ENCODE measurements at places on chromosomes 16 and 17.

- DNase-seq, result no peak
Observed at GRCh38 chr16:60907645-60908044, 1128.6 kb downstream of the CDH8 start.

- DNase-seq, result no peak
Observed at GRCh38 chr17:73132085-73132492, 32.7 kb upstream of the SSTR2 start.

DNA sequence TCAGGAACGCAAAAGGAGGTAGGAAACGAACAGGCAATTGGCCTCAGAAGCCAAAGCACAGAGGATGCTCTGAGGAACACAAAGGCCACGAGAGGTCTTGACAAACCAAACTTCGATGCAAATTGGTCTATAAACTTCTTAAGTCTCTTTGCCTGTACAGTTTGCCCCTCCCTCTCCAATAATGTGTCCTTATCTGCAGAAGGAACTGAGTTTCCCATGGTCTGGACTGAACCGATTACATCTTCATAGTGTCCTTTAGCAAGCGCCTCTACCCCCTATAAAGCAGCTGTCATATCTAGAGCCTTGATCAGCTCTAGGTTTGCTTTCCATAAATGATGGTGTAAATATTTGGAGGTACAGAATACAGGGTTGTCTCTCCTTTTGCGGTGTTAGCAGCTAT is 3.1 kb upstream of the CDRT4 start:
- DNase-seq, result no peak

DNA sequence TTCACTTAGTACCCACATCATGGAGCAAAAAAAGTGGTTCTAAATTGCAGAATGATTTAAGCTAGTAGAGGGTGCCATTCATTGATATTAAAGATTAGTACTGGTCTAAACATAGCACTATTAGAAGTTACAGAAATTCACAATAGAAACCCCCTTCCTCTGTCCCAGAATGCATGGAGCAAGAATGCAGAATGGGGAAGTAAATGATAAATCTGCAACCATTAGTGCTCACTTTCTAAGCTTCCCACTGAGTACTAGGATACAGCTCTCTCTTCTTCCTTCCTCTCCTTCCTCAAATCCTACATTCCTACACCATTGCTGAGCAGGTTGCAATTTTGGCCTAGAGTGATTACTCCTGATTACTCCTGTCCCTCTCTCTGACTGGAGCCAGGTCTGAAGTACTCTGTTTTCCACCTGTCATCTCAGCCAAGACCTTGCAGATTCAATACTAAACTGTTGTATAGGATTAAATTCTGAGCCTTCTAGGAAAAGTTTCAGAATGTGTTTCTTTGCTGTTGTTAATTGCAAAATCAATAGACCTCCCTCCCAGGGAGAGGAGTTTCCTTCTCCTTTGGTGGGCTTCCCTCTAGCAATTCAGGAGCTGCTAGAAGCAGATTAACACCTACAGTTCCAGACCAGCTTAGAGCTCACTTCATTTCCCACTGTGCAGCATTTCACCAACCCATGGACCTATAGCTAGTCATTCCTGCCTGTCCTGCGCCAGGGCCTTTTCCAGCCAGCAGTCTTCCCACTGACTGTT is 165.5 kb upstream of the TBX2 start:
- DNase-seq, result no peak

- DNase-seq, result no peak
Observed at GRCh38 chr17:51442088-51442865, 181.9 kb downstream of the UTP18 start.

Data from activated CD8-positive, alpha-beta memory T cell treated with anti-CD3 and anti-CD28 coated beads, Interleukin-2, amount 50 U/mL, for 48 hours (primary cell).